ENCODE measurements at places on chromosomes 13 and 19. TPM values are rescaled to one million over a fixed set of nuclear protein-coding genes. Genes with fewer than 3 reads are reported as not detected.

The OR10H1 gene
- not detected for total RNA-seq

The TTC9B gene
- total RNA-seq = 0.25 TPM

The LAMP1 gene
- 94.0 TPM for total RNA-seq

The OR4F17 gene
- total RNA-seq = not detected

The ZNF296 gene
- total RNA-seq = 14.8 TPM

The ARHGAP35 gene
- total RNA-seq = 29.5 TPM

The ITGBL1 gene
- total RNA-seq = 1.8 TPM

The NTF4 gene
- 0.63 TPM for total RNA-seq

The ZFP36 gene
- 180 TPM for total RNA-seq

The ADGRE3 gene
- total RNA-seq = not detected

The ZNF728 gene
- not detected for total RNA-seq

The SIGLECL1 gene
- total RNA-seq = not detected

The ONECUT3 gene
- not detected for total RNA-seq

The DCLK1 gene
- 0.96 TPM for total RNA-seq

The KMT2B gene
- 63.6 TPM for total RNA-seq

The NANOS3 gene
- total RNA-seq = 2.0 TPM

The CEACAM3 gene
- total RNA-seq = not detected

The CBY2 gene
- total RNA-seq = not detected

The ZNF813 gene
- 0.13 TPM for total RNA-seq

The CEACAM20 gene
- total RNA-seq = not detected

The SSC5D gene
- 0.61 TPM for total RNA-seq

The PPP1R13L gene
- 39.9 TPM for total RNA-seq

The ZNF534 gene
- not detected for total RNA-seq

The RNF225 gene
- 0.19 TPM for total RNA-seq

The ZNF587 gene
- 6.6 TPM for total RNA-seq

The GRK1 gene
- total RNA-seq = 0.04 TPM

The HCST gene
- 0.44 TPM for total RNA-seq

The CALR gene
- 508 TPM for total RNA-seq

The PTGIR gene
- not detected for total RNA-seq

The ZNF429 gene
- total RNA-seq = not detected

The CRX gene
- total RNA-seq = not detected

The CNN1 gene
- 0.77 TPM for total RNA-seq

The TMEM259 gene
- total RNA-seq = 134 TPM

The LIG1 gene
- total RNA-seq = 64.4 TPM

The DLEU7 gene
- not detected for total RNA-seq

The PSG2 gene
- total RNA-seq = not detected

The FUZ gene
- total RNA-seq = 16.4 TPM

The FCAR gene
- total RNA-seq = not detected

The FAM83E gene
- total RNA-seq = 0.22 TPM

The LRRC8E gene
- 6.4 TPM for total RNA-seq

The C2CD4C gene
- total RNA-seq = 0.51 TPM

The FUT2 gene
- total RNA-seq = not detected

The TYROBP gene
- not detected for total RNA-seq

The ZMYM2 gene
- total RNA-seq = 19.5 TPM

The SLITRK6 gene
- 0.10 TPM for total RNA-seq

The ATP7B gene
- 1.9 TPM for total RNA-seq

The TLE5 gene
- total RNA-seq = 258 TPM

The FBXO27 gene
- 4.4 TPM for total RNA-seq

The SBK3 gene
- total RNA-seq = 0.81 TPM

The PIP5K1C gene
- 11.8 TPM for total RNA-seq

The GSX1 gene
- total RNA-seq = not detected

The S1PR4 gene
- total RNA-seq = 0.14 TPM

The SERPINE3 gene
- total RNA-seq = not detected

The SEMA6B gene
- total RNA-seq = 5.6 TPM

The ZNF709 gene
- not detected for total RNA-seq

The CPB2 gene
- total RNA-seq = not detected

All from A549 treated with Mapracorat at 1 μM for 4 hours (cell line).